Jurkat, Clone E6-1 (cell line): ENCODE measurements at places on chromosomes 5 and 9.

DNA sequence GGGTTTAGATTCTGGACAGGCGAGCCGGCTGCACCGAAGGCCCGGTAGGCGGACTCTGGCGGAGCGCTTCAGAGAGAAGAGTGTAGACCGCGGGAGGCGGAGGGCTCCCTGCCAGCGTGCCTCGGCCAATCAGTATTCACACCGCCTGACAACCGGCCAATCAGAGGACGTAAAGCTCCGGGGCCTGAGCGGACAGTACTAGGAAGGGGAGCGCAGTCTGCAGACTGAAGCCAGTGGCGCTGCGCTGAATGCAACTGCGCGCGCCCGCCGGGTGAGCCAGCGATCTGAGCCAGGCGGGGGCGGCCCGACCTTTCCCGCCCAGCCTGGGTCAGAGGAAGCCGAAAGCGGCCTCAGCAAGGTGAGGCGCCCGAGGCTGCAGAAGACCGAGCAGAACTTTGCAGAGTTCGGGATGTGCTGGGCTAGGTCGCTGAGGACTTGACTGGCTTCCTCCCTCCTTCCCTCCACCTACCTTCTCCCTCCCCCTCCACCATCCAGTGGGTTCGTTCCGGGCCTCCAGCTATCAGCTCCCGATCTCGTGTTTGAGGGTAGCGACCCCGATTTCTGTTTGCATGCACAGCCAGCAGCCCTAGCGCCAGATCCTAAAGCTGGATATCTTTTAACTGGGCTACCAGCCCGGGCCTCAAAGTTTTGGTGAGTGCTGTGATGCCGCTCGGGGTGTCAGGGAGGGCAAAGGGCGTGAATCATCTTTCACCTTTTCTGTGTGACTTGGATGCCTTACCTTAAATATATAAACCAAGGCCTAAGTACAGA is at the start of gene DMRT2:
Gene DMRT2, plus strand, starts transcription at position 233 of the 771 bp plus-strand sequence. CDS start 1,257 bp downstream, outside the sequence.
- DNase-seq: no peak

GRCh38 chr5:97657239-97657638 is 474.2 kb upstream of the RIOK2 start:
- no peak for DNase-seq

DNA sequence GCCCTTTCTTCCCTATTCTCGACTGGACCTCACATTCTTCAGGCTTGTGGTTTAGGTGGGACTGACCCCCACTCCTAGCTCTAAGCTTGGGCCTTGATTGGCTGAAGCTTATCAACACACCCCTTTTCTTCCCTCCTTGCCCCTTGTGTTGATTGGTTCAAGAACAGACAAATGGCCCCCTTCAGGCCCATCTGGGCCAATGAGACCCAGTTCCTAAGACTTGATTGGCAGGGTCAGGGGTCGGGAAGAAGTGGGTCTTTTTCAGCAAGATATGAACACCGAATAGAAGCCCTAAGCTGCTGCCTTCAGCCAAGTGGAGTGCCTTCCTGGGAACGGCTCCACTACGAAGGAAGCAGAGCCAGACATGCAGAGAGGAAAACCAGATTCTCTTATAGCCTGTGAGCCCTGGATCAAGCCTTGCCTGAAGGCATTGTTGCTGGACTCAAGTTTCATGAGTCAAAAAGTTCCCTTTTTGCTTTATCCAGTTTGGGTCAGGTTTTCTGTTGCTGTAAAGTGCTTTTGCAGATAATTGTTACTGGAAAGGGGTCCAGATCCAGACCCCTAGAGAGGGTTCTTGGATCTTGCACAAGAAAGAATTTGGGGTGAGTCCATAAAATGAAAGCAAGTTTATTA is 22.4 kb upstream of the NCS1 start:
- no peak for DNase-seq

GRCh38 chr5:110194191-110194590 is 504.5 kb downstream of the MAN2A1 start:
- no peak for DNase-seq

DNA sequence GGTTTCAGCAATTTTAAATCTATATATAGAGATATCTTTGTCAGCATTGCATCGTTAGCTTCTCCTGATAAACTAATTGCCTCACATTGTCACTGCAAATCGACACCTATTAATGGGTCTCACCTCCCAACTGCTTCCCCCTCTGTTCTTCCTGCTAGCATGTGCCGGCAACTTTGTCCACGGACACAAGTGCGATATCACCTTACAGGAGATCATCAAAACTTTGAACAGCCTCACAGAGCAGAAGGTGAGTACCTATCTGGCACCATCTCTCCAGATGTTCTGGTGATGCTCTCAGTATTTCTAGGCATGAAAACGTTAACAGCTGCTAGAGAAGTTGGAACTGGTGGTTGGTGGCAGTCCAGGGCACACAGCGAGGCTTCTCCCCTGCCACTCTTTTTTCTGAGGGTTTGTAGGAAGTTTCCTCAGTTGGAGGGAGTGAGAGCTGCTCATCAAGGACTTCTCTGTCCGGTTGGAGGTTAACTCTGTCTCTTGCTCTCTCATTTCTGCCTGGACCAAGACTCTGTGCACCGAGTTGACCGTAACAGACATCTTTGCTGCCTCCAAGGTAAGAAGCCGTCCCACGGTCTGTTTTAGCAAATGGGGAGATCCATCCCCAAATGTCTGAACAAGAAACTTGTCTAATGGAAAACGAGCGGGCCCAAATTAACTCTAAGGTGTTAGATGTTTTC is at the start of gene IL4:
Gene IL4, plus strand, starts transcription at position 51 of the 692 bp plus-strand sequence. Its CDS starts 62 bp downstream, at position 113.
- no peak for DNase-seq

- DNase-seq: no peak
These were observed 531.1 kb downstream of the RASEF start for GRCh38 chr9:82531795-82532194.

DNA sequence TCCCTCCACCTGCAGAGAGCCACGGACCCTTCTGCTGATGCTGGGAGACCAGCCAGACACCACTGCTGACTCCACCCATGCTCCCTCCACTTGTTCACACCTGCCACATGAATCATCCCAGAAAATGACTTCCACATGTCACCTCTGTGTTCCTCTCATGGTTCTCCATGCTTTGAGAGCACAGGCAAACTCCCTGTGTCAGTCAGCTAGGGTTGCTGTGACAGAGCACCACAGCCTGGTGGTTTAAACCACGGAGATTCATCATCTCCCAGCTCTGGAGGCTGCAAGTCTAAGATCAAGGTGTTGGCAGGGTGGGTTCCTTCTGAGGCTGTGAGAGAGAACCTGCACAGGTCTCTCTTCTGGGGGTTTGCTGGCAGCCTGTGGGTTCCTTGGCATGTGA is 381.4 kb downstream of the GADD45G start:
- DNase-seq: no peak

DNA sequence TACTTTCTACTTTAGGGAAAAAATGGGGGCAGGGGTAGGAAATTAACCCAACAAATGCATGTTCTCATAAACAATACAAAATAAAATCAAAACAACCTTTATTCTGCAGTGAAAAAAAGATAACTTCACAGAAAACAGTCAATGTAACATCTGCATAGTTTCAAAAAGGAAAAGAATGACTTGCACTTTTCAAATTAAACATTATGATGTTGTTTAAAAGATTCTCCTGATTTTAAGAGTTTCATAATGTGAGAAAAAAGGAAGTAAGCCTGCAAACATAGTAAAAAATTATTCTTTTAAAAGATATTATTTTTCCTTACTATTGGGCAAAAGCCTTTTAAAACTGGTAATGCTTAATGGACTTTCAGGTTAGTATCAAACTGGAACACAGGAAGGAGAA is 7.6 kb downstream of the C9orf72 start:
- no peak for DNase-seq

DNA sequence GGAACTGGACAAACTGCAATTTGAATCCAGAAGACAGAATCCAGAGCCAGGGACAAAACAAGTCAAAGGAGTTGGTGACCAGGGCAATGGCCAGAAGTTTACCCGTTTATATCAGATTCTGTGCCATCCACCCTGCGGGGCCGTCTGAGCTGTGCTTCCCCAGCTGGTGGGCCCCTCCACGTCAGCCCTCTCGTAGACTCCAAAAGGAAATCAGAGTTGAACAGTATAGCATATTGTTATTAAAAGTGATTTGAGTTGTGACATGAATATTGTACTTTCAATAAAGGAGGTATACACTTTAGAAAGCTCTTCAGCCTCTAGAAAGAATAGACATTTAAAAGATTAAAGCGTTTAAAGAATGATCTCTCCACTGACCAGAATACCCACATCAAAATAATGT is 102.4 kb downstream of the NFIB start:
- no peak for DNase-seq

DNA sequence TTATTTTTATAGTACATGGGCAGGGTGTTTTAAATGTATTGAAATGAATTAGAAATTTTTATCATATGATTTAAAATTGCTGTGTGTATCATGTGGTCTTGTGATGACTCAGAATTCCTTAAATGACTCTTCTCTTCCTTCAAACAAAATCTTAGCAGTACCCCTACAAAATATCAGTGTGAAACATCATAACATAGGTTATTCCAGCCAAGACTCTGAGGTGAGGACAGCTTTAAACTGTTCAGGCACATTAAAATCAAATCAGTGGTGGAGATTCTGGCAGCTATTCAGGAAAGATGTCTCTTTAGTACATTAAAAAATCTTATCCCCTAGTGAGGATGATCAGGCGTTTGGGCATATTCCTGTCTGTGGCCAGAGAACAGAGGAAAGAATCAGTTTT is 174.0 kb downstream of the MAN2A1 start:
- no peak for DNase-seq

DNA sequence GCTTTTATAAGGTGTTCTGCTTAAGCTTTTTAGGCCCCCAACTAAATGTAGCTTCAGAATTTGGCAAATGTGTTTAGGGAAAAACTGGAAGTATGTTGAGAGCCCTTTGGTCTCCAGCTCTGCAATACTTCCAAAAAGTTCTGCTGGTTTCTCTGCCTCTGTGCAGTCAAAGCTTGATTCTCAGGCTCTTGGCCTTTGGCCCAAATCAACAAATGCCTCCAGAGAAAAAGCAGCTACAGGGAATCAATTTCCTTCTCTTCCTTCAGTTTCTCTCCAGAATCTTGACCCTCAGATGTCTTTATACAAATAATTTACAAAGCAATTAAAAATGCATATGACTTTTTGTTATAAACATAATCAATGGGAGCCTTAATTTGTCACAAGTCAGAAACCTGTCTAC is 235.7 kb downstream of the COMMD10 start:
- no peak for DNase-seq

DNA sequence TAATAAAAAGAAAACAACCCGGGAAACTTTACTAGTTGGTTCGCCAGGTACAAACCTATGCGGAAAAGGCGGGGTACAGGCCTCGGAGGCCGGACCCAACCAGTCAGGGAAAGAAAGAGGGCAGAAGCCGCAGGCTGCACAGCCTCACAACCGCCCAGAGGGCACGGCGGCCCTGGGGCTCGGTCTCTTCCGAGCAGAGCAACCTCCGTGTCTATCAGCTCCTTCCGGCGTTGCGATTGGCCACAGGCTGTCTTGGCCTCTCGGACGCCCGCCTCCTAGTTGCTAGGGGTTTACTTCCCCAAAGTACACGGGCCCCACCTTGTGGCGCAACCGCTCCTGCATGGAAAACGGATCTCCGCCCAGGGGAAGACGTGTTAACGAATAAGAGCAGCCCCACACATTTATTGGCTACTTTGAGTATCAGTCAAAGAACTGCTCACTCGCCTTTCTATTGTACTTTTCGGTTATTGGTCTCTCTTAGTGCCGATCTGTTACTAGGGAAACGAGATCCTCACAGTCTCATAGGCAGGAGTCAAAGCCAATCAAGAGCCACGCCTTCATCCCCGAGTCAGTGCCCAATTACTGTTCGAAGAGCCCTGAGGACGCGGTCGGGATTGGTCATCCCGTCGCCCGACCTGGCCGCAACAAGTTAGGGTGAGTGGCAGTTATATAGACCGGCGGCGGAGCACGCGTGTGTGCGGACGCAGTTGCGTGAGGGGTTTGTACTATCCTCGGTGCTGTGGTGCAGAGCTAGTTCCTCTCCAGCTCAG is at the start of gene G3BP1:
Gene G3BP1, plus strand, starts transcription at position 696 of the 770 bp plus-strand sequence. CDS start 14,667 bp downstream, outside the sequence.
- peak; percentile 100 for DNase-seq

DNA sequence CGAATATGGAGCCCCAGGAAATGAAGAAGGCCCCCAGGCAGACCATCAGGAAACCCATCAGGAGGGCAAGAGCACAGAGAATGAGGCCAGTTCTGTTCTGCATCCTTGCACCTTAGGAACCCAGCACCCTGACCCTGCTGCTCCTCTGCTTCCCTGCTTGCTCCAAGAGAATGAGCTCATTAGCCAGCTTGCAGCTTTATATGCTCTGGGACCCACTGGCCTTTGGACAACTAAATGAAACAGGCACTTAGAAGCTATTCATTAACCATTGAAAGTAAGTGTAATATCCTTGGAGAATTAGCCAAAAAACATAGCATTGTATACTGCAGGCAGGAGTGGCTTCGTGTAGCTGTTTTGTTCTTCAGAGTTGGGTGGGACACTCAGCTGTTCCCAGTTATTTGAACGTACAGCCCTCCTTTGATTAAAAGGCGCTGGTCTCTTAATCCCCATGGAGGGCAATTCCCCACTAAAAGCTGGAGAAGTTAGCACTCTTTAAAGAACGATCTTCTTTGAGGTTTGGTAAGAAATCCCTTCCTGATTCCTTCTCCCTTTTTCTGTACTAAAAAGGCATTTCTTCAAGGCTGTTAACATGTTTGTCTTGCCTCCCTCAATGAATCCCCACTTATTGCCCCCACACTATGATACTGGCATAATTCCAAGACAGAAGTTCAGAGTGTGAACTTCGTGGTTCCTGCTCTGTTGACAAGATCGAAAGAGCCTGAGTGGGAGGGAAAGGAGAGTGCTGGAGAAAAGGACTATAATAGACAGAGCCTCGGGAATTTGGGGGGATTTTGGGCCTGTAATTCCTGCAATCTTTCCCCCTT is at the start of gene TMEM252:
Gene TMEM252, minus strand, starts transcription at position 172 of the 824 bp plus-strand sequence. Its CDS starts 69 bp downstream, at position 103.
- DNase-seq: no peak

DNA sequence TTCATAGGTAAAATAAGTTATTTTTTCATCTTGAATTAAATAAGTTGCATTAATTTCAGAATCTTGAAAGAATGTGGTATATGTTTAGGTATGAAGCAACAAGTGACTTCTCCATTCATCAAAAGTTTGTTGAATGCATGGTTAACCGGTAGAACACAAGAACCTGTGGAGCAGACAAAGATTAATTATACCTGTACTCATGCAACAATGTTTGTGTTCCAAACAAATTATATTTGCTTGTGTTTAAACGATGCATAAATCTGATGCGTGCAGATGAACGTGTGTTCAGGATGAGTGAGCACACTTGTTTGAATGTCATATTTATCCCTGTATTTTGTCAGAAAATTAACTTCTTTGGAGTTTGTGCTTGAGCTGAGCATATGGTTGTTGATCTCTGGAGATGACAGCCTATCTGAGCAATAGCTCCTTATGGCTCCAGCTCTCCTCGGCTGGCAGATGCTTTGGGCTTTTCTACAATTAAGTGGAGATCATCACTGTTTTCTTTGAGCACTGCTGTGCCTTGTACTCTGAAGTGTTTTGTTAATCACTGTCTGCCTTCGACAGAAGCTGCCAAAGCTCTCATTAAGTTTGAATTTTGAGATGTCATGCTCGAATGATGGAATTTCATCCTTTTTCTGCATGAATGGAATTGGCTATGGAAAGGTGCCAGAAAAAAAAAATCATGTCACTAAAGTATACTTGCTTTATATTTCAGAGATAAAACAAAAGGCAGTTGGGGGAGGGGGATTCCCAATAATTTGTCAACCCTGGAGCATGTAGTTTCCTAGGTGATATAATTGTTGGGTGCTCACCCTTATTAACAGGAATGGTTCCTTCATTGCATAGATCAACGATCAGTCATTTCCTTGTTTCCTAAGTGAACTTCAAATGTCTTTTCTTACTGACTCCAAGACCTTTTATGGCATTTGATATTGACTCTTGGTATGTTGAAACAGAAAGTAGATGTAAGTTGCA is 502.5 kb upstream of the ARRDC3 start:
- DNase-seq: no peak

GRCh38 chr9:37939575-37940095 is 35.7 kb upstream of the SLC25A51 start:
- DNase-seq: no peak
